ENCODE measurements at places on chromosomes 2 and 18. TPM values are rescaled to one million over a fixed set of nuclear protein-coding genes. Genes with fewer than 3 reads are reported as not detected.

The LRP2 gene
- 0.79 TPM for total RNA-seq

The MC5R gene
- total RNA-seq: 0.26 TPM

The SCYGR4 gene
- total RNA-seq: not detected

GRCh38 chr2:10210336-10210735 is 87.8 kb downstream of the RRM2 start:
- no peak for DNase-seq

DNA sequence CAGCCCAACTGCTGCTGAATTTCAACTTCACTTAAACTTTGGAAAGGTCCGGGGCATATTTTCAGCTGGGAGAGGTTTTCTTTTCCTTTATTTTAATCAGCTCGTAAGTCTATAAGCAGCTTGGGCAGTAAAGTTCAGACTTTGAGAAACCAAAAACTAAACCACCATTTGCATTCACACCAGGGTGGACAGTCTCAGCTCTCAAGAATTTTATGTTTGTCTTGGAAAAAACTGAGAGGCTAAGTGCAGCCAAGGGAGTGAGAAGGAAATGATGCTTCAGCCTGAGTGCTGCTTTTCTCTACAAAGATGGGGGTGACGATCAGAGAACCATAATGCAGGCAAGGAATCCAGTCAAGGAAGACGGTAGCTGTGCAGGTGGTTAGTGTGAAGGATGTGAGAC is 30.2 kb downstream of the MCFD2 start:
- DNase-seq: peak; percentile 83

DNA sequence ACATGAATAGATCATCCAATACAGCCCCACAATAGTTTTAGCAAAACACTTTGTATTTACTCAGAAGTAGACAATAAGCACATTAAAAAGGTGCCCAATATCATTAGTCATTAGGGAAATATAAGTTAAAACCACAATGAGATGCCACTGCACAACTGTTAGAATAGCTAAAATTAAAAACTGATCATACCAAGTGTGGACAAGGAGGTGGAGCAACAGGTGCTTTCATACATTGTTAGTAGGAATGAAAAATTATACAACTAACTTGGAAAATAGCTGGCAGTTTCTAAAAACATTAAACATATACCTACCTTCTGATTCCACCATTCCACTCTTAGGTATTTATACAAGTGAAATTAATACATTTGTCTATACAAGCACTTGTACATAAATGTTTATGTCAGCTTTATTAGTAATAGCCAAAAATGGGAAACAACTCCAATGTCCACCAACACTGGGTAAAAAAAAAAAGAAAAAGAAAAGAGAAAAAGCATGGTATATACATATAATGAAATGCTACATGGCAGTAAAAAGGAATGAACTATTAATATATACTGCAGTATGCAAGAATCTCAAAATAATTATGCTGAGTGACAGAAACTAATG is 27.6 kb upstream of the UBE2E3 start:
- no peak for DNase-seq

The ASB1 gene
- total RNA-seq: 30.6 TPM

DNA sequence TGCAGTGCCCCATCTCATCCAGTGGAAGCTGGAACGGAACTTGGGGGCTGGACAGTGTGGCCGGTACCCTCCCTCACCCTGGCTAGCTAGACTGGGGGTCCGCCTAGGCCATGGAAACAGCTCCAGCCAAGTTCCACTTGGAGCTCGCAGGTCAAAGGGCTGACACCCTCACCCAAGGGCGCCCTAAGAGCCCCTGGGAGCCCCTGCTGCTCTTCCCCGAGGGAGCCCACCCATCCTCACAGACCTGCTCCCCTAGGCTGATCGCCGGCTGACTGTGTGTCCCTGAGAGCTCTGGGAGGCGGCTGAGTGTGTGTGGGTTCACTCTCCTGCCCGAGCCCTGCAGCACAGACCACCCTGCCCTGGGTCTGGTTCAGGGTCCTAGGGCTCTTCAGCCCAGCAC is 118.2 kb upstream of the OTOS start:
- DNase-seq: no peak

The DYNC1I2 gene
- 117 TPM for total RNA-seq

The INHBB gene
- 7.1 TPM for total RNA-seq

DNA sequence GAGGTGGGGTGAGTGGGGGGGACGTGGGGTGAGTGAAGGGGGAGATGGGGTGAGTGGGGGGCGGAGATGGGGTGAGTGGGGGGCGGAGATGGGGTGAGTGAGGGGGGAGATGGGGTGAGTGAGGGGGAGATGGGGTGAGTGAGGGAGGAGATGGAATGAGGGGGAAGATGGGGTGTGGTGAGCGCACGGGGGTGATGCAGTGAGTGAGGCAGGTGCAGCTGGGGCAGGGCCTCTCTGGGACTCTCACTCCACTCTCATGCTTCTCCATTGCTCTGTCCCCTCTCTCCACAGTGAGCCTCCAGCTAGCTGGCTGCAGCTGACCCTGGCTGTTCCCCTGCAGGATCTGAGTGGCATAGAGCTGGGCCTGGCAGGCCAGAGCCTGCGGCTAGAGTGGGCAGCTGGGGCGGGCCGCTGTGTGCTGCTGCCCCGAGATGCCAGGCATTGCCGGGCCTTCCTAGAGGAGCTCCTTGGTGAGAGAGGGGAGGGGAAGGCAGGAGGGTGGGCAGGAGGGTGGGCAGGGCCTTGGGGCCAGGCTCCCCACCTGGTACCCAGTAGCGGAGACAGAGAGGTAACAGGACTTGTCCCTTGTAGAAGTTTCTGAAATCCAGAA is 13.9 kb upstream of the SLC4A3 start:
- DNase-seq: no peak

The SRD5A2 gene
- total RNA-seq: not detected

GRCh38 chr18:46134920-46135675 is 30.9 kb downstream of the HAUS1 start:
- no peak for DNase-seq

DNA sequence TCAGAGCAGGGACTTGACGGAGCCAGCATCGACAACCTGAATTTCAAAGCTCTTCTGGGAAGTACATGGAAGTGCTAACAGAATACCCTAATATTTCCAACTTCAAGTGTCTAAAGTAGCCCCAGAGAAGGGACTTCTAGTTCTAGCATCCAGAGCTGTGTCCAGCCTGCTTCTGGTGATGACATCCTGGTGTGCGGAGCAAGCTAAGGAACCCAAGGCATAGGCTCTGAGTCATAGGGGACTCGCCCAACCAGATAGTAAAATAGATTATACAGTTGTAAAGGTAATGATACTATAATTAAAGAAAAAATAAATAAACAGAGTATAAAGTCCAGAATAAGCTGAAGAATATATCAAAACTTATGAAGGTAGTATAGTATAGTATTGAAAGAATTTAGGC is 108.1 kb upstream of the SERPINE2 start:
- peak; percentile 48 for DNase-seq

DNA sequence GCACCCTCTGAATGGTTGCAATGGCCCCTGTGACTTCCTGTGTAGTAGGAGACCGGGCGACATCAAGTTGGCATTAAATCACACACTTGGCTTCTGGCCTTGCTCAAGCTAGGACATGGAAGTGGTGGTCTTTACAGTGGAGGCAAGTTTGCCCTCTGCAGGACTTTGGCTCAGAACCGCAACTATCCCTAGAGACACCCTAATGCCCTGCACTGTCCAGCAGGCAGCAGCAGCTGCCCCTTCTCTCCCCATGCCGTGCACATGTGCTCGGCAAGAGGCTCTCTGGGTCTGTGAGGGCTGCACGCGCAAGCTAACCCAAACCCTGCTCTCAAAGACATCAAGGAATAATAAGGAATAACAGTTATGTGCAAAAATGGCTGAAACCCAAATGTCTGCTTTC is 106.5 kb downstream of the COL6A3 start:
- DNase-seq: no peak

The FKBP1B gene
- 19.4 TPM for total RNA-seq

- no peak for DNase-seq
These were observed 70.7 kb downstream of the EMX1 start for GRCh38 chr2:72988041-72988440.

The PAIP2B gene
- total RNA-seq: 1.7 TPM

- DNase-seq: peak; percentile 71
These were observed 7.8 kb downstream of the LIMS1 start for GRCh38 chr2:108542071-108542470.

The ACMSD gene
- not detected for total RNA-seq

DNA sequence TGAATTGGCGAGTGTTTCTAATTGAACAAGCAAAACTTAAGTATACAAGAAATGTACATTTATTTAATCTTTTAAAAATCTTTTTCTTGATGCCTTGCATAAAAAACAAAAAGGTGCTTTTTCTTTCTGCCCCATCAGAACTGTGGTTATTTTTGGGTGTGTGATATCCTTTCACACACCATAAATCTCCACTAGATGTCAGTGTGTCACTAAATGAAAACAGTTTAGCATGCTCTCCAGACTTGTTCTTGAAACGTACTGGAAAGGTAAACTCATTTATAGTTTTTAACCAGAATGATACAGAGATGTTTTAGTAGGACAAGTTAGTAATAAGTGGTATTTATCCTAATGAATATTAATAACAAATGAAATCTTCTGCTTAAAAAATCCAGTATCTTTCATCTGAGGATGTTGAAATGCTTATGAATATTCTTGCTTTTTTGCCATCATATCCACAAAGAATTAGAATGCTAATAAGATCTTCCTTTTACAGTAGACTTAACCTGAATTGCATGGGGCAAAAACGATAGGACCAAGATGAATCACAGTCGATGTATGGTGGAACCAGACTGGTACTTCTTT is 96.8 kb downstream of the UBE2E3 start:
- DNase-seq: peak; percentile 42

DNA sequence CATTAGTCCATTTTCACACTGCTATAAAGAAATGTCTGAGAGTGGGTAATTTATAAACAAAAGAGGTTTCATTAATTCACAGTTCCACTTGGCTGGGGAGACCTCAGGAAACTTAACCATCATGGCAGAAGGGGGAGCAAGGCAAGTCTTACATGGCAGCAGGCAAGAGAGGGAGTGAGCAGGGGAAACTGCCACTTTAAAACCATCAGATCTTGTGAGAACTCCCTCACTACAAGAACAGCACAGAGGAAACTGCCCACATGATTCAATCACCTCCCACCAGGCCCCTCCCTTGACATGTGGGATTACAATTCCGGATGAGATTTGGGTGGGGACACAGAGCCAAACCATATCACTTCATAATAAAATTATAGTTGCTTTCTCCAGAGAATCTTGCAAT is 365.5 kb upstream of the ID2 start:
- DNase-seq: no peak

The EVA1A gene
- 19.0 TPM for total RNA-seq

The RFTN2 gene
- 8.1 TPM for total RNA-seq

DNA sequence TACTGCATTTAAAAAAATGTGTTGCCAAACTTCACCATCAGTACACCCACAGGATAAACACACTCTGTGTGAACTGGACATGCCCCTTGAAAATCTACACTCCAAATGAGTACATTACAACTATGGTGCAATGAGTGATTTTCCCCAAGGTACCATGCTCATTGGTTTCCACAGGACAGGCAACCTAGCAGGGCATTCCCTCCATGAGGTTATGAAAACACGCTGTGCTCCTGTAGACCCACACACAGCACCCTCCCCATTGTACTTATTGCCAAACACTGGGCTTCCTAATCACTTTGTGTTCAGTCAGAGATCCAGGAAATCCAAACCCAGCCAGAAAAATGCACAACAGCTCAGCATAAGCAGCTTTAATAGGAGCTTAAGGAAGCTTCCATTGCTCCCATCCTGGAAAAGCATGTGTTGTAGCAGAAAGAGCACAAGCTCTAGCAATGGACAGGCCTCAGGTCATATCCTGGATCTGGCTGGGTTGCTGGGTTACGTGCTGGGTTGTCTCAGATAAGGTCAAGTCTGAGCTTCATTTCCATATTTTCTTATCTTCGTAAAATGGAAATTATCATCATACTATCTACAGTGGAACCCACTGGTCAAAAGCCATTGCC is 20.8 kb upstream of the ATIC start:
- no peak for DNase-seq
